Stimulated activated CD4-positive, alpha-beta T cell treated with anti-CD3 and anti-CD28 coated beads, Interleukin-4, amount 100 ng/mL, for 48 hours (primary cell): ENCODE measurements at places on chromosomes 1 and 21.

GRCh38 chr21:29753216-29753615 lies 186.6 kb downstream of the GRIK1 start:
- no peak for DNase-seq

DNA sequence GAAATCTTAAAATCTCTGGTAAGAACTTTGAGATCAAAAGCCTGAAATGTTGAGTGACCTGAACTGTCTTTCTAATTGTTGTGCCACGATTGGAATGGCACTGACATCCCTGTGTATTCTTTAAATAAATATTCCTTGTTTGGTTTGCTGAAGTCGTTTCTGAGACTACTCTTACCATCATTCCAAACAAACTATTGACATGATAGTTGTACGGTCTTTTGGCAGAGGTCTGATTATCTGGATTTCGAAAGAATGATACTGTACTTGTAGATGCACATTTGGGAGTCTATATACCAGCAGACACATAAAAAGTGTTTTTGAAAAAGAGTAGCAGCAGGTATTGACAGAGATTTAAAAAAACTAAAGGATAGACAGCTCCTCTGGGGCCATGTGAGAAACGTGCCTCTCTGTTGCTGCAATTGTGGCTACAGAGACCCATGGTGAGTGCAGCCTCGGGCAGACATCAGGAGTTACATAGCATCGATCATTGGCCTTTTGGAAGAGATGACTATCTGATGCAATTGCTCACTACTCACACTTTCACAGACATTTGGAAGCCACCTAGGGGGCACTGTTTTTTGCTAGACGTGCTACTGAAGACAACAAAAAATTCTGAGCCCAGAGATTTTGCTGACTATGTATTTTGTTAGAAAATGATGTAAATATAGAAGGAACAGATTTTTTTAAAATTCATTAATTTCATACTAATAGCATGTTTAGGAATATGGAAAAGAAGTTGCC lies 464.5 kb downstream of the KCNT2 start:
- no peak for DNase-seq

- DNase-seq = no peak
These were observed 6.8 kb downstream of the ATG4C start for GRCh38 chr1:62790716-62791115.

DNA sequence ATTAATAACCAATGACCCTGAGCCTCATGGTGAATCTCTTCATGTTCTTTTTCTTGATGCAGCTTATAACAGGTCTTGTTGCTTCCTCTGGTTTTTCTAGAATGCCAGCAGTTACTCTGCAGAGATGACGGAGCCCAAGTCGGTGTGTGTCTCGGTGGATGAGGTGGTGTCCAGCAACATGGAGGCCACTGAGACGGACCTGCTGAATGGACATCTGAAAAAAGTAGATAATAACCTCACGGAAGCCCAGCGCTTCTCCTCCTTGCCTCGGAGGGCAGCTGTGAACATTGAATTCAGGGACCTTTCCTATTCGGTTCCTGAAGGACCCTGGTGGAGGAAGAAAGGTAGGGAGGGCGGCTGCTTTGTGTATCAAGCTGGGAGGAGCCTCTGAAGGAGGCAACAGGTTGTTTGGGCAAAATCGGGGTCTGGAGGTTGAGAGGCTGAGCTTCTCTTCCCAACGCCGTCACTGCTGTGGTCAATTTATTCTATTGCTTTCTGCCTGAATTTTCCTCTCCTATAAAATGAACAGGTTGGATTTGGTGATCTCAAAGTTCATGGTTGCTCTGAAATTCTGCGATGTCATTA lies 6.7 kb downstream of the ABCG1 start:
- no peak for DNase-seq

DNA sequence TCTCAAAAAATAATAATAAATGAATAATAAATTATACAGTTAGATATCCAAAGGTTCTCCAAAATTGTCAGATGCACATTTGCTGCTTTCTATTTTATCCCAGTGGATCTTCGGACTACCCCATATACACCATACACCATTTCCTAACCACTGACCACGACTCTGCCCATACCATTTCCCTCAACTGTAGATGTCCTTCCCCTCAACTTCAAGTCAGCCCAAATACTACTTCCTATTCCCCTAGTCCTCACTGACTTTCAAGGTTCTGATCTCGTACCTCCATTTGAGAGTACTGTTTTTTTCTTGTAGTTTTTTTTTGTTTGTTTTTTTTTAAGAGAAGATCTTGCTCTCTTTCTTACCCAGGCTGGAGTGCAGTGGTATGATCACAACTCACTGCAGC lies 19.6 kb downstream of the EIF4G3 start:
- DNase-seq = no peak

- no peak for DNase-seq
These were observed 24.7 kb downstream of the KNCN start for GRCh38 chr1:46526691-46527291.

- no peak for DNase-seq
These were observed 66.0 kb downstream of the PGBD5 start for GRCh38 chr1:230359992-230360668.
